Lung (tissue), 17 donors: ENCODE measurements at places on chromosomes 4 and X. TPM values are rescaled to one million over a fixed set of nuclear protein-coding genes. Genes with fewer than 3 reads are reported as not detected.

- no peak for DNase-seq
These were observed 6.3 kb upstream of the ADD1 start for GRCh38 chr4:2837110-2837903.

- peak; percentile 75 for DNase-seq
These were observed 163.7 kb downstream of the CFAP47 start for GRCh38 chrX:36083256-36083655.

DNA sequence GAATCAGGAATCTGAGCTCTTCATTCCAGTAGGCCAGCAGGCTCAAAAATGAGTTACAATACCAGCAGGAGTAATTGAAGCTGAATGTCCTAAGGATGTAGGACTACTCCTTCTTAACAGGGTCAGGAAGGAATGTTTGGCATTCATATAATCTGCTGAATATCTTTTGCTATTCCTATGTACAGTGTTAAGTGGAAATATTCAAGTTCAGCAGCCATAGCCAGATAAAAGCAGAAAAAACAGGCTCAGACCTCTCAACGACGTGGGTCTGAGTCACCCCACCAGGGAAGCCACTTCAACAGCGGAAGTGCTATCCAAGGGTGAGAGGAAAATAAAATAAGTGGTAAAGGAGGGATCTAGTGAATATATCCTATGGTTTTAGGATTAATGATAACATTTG is 577.0 kb downstream of the SPOCK3 start:
- peak; percentile 42 for DNase-seq

GRCh38 chr4:67762086-67762485 is 7.9 kb upstream of the GNRHR start:
- no peak for DNase-seq

Gene MAOA
- polyA plus RNA-seq: 70.0 TPM

Gene SLC49A3
- 15.2 TPM for polyA plus RNA-seq

Gene PLRG1
- 59.7 TPM for polyA plus RNA-seq
